Retinal pigment epithelial cell (primary cell): ENCODE measurements at places on chromosomes 1 and 21.

- no peak for DNase-seq
These were observed 14.0 kb downstream of the ATP5PO start for GRCh38 chr21:33901412-33902288.

DNA sequence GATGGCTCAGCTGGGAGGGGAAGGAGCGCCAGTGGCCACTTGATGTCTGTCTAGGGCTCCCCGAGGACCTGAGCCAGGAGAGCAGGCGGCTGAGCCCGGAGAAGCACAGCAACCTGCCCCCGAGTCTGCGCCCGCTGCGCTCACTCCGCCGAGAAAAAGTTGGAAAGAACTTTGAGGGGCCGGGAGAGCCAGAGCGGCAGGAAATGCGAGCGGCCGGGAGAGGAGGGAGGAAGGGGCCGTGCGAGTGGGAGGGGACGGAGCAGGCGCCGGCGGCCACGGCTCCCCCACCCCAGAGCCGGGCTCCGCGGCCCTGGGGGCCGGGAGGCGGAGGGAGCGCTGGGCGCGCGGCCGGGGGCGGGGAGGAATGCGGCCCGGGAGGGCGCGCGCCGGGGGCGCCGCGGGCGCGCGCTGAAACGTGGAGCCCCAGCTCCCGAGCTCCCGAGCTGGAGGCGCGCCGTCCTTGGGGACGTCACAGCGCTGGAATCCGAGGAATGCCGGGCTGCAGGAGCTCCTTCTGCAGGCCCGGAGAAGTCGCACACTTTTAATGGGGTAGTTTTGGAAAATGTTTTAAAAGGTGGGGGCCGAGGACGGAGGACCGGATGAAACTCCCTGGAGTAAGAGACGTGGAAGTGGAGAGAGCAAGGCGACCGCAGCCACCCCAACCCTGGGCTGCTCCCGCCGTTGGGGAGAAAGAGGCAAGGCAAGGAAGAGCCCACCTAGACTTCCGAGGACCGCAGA is at the start of gene PTPN14:
PTPN14 (minus strand) TSS at position 167 of the 738 bp plus-strand sequence. CDS start 86,799 bp downstream, outside the sequence.
- peak; percentile 84 for DNase-seq

GRCh38 chr1:113861641-113862040 is 9.9 kb downstream of the PTPN22 start:
- no peak for DNase-seq

DNA sequence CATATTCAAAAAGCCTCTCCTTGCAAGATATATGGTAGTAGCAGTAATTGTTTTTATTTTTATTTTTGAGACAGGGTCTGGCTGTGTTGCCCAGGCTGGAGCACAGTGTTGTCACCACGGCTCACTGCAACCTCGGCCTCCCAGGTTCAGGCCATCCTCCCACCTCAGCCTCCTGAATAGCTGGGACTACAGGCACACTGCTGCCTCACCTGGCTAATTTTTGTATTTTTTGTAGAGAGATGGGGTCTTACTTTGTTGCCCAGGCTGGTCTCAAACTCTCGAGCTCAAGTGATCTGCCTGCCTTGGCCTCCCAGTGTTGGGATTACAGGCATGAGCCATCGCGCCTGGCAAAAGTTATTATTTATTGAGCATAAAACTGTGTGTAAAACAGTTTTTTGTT is 38.4 kb downstream of the SLC66A1 start:
- DNase-seq: no peak

DNA sequence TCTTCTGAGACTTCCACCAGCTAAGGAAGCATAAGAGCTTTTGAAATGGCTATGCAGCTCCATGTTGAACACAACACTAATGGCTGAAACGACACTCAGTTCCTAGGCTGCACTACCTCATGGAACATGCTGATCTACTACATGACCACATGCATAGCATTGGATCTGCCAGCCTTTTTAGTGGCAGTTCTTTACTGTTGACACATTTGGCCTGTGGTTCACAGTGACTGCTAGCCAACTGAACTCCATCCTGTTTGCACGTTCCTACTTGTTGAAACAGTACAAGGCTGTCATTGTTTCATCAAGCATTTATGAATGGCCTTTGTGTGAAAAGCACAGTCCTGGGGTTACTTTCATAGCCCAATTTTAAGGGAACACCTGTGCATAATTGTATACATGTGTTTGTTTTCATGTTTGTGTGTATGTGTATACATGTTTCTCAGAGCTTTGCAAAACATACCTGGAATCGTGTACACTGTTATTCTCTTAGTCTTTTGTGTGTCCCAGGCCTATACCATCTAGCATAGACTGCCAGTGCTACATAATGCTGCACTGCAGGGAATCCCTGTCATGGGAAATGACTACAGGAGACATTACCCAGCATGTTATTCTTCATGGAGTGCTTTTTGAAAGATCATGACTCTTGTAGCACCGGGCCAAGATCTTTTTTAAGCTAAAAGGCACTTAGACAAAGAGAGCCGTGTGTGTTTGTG is 179.6 kb upstream of the ESRRG start:
- no peak for DNase-seq

- no peak for DNase-seq
These were observed 51.7 kb downstream of the ABCA4 start for GRCh38 chr1:94068999-94069918.

- DNase-seq: no peak
These were observed 55.1 kb downstream of the HFM1 start for GRCh38 chr1:91349524-91349923.

DNA sequence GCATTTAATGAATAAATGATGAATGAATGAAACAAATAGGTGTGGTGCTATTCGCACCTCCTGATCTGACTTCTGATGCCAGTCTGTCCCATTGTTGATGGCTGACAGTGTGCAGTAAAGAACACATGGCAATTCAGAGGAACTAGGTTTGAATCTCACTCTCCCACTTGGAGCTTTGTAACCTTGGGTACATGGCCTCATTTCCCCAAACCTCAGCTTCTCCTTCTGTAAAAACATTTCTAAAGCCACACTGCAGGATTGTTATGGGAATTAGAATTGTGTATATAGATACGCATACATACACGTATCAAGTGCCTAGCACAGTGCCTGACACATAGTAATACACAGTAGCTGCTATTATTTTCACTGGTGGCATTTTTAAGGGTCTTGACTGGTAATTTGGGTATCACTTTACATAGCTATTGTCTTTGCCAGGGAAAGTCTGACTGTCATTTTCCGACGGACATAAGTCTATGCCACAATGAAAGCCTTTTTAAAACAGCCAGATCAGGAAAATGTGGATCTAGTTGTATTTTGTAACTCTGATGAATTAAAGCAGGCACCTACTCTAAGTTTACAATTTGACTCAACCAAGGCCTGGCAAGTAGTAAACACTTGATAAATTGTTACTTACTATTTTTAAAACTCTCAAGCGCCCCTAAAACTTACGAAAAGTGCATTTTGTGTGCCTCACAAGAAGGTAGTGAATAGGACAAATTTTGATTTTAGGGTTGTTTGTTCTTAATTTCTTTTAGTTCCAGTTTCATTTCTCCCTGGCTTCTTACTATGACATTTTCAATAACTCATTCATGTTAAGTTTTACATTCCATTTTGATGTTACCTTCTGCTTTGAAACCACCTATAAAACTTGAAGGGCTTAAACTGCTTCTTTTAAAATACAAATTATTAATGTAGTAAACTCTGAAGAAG is 164.4 kb downstream of the SDCCAG8 start:
- DNase-seq: no peak

- DNase-seq: no peak
These were observed 25.1 kb downstream of the ZBTB17 start for GRCh38 chr1:15950763-15951295.

GRCh38 chr21:42003051-42003461 is 7.1 kb downstream of the ZBTB21 start:
- DNase-seq: no peak

DNA sequence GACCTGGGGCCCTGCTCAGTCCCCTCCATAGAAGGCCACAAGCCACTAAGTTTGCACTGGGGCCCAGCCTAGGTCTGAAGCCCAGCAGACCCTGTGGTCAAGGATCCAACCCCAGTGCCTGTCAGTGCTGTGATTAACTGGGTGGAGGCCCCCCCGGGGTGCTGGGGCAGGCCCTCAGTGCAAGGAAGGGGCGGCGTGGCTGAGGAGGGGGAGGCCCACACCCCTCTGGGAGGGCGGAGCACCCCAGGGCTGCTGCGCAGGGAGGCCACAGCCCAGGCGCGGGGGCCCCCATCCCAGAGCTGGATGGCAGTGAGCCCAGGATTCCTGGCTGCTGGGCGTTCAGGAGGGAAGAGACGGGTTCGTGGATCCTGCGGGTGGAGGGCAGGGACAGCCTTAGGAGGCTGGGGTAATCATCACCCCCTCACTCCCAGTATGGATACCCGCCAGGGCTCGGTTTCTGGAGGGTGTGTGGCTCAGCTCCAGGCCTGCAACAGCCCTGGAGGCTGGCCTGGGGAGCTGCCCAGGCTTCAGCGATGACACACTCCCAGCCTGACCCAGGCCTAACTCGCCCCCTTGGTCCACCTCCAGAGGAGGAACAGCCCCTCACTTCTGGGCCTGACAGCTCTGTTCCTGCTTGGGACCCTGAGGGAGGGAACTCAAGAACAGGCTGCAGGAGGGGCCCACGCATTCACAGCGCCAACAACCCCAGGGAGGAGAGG is 890 bp downstream of the GJC2 start:
- DNase-seq: no peak

DNA sequence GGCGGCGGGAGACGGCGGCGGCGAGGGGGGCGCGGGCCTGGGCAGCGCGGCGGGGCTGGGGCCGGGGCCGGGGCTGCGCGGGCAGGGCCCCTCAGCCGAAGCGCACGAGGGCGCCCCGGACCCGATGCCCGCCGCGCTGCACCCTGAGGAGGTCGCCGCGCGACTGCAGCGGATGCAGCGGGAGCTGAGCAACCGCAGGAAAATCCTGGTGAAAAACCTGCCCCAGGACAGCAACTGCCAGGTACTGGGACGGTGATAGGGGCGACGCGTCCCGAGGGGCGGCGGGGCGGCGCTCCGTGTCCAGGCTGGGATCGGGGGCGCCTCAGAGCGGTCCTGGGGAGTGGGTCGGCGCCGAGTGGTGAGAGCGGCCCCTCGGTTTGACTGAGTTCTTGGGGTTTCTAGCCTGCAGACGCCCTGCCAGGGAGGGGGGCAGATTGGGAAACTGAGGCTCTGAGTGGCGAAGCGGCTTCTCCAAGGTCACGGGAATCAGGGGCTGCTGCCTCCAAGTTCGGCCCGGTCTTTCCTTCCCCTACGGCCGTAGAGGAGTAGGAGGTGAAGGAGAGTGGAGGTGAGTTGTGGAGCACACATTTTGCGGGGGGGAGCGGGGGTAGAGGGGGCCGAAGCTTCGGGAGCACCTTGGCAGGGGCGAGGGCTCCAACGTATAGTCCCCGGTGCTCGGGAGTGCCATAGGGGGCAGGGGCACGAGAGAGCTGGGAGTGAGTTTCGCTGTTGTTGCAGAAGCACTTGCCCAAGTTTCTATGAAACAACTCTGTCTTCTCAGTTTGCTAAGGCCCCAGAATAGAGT is 508 bp downstream of the RAVER2 start:
- DNase-seq: no peak

GRCh38 chr1:199856216-199856780 is 171.2 kb upstream of the NR5A2 start:
- DNase-seq: no peak

GRCh38 chr1:203564024-203564423 is 62.6 kb upstream of the ATP2B4 start:
- no peak for DNase-seq

- no peak for DNase-seq
These were observed 406.5 kb downstream of the DUSP10 start for GRCh38 chr1:221335161-221336101.

DNA sequence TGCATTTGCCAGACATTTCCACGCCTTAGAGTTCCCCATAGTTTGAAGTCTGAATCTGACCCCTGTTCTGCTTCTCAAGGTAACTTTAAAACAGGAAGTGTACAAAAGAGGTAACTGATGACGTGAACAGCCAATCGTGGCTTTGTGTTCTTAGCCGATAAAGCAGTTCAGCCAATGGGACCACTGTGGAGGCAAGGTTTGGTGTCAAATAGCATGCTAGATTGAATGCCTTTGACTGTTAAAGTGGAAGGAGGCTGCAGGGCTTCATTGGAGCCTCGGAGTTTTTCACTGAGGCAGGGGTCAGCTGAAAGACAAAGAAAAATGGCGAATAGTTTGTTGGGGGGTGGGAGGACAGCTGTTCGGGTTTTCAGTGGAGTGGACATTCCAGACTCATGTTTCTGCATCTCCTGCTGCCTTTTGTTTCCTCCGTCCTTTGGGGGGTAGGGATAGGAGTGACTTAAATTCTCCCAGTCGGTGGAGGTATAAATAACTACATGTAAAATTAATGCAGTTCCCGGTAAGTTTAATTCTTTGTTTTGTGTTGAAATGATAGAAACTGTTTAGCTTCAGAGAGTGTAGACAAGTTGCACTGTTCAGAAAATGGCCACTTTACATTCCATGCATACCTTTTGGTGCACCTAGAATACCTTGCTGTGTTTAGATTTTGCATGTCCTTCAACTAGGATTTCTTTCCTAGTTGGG is 17.7 kb downstream of the NFYC start:
- peak; percentile 94 for DNase-seq

- no peak for DNase-seq
These were observed 83.4 kb downstream of the ASH1L start for GRCh38 chr1:155479205-155479604.

GRCh38 chr21:25904044-25904695 is 169.4 kb downstream of the GABPA start:
- no peak for DNase-seq

DNA sequence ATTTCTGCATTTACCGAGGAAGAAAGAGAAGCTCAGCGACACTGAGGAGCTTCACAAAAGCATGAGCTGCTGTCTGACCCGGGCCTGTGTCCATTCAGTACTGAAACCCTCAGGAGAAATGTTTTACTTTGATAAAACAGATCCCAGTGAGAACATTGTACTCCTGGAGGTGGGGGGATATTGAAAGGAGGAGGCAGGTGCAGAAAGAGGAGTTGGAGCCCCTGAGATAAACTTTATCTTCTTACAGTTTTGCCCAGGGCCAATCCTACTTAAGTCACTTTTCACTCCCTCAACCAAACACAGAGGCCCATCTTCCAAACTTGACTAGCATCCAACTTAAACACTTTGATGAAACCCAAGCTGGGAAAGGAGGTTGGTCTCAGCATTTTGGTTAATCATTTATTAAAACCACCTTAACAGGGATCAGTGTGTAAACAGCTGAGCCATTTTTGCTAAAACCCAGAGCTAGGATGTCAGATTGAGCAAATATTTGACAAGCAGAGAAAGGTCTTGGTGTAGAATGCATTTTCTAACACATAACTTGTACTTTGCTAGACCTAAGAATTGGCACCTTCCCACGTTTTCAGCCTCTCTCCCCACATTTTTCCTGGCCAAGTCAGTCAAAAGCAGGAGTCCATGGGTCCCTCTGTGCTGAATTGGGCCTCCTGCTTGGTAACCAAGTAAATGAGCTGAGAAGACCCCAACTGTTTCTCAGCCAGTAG is 32.5 kb upstream of the SARS1 start:
- no peak for DNase-seq

GRCh38 chr1:55480029-55480795 is 265.0 kb upstream of the USP24 start:
- peak; percentile 19 for DNase-seq
